Fibroblast of skin of back (primary cell): ENCODE measurements at places on chromosomes 5 and 9.

DNA sequence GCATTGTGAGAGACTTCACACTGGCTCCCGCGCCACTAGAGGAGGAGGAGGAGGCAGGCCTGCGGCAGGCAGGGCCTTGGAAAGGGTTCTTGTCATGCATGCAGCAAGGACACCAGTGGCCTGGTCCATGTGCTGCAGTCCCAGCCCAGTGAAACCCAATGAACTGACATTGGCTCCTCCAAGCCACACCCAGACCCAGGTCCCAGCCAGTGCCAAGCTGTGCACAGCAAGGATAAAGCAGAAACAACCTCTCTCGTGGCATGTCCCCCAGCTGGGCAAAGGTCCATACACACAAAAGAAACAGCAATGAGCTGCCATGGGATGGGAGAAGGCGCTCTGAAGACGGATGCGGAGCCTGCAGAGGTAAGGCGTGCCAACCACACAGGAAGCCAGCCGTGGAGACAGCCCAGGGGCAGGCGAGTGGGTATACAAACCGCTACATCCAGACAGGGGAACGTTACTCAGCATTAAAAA lies 89.2 kb downstream of the SEMA4D start:
- no peak for DNase-seq

- no peak for DNase-seq
These were observed 476.6 kb upstream of the SGCD start for GRCh38 chr5:155850370-155850769.

DNA sequence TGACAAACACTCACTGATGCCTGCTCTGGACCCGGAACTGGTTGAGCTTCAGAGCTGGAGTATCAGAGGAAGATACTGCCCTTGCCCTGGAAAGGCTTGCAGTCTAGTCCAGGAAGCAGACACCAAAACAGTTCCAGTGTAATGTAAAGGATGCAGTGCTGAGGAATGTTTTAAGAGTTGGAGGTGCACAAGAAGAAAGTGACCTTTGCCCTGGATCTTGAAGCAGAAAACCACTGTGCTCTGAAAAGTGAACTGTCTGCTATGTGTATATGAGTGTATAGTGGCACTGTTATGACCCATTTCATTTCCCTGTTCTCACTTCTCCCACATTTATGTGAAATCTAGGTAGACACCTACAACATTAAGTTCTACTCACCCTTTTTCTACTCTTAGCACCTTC lies 2.1 kb downstream of the ZNF346 start:
- DNase-seq, result no peak

DNA sequence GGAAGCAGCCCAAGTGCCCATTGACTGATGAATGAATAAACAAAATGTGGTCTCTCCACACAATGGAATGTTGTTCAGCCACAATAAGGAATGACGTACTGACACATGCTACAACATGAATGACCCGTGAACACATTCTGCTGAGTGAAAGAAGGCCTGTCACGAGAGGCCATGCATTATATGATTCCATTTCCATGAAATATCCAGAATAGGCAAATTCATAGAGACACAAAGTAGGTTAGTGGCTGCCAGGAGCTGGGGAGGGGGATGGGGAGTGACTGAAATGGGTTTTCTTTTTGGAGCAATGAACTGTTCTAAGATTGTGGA lies 41.4 kb downstream of the BICD2 start:
- DNase-seq, result peak; percentile 49

DNA sequence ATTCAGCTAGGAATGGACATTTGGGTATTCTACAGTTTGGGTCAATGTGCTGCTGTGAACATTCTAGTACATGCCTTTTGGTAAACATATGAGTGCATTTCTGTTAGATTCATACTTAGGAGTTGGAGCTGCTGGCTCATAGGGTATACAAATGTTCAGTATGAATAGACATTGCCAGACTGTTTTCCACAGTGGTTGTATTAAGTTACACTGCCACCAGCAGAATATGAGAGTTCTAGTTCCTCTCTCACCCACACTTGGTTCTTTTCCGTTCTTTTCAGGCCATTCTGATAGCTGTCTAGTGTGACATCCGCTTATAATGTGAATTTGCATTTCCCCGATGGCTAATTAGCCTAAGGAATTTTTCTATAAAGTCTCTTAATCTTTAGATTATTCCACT lies 25.0 kb downstream of the STOM start:
- no peak for DNase-seq

DNA sequence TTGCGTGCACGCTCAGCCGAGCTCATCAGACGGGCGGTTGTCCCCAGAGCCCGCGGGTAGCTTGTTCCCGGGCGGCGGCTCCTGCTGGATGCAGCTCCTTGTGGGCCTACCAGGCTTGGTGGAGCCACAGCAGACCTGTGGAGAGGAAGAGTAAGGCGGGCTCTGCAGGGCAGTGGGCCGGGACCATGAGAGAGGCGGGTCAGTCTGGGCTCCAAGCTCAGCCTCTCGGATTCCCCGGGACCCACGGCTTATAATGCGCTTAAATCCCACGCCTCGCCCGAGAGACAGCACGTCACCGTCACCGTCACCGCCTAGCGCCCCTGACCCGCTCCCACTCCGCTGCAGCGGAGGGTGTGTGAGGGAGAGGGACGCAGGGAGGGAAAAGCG lies 1.9 kb upstream of the ANKRD18A start:
- no peak for DNase-seq

GRCh38 chr9:136921718-136922117 lies 22.8 kb downstream of the FBXW5 start:
- DNase-seq, result no peak

DNA sequence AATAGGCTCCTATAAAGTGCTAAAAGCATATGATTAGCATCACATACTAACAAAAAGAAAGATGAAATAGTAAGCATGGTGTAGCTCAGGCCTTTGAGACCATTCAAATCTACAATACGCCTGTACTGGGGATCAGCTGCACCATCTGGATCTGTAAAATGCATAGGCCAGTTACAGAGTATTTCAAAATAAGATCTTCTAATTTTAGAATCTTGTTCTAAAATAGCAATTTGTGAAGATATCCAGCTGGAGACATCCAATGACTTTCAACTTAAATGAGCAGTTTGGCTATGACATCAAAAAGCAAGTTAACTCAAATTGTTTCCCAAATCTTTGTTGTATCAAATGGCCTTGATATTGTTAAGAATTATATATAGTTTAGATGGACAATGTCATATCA lies 386.3 kb downstream of the MRPS30 start:
- DNase-seq, result no peak

DNA sequence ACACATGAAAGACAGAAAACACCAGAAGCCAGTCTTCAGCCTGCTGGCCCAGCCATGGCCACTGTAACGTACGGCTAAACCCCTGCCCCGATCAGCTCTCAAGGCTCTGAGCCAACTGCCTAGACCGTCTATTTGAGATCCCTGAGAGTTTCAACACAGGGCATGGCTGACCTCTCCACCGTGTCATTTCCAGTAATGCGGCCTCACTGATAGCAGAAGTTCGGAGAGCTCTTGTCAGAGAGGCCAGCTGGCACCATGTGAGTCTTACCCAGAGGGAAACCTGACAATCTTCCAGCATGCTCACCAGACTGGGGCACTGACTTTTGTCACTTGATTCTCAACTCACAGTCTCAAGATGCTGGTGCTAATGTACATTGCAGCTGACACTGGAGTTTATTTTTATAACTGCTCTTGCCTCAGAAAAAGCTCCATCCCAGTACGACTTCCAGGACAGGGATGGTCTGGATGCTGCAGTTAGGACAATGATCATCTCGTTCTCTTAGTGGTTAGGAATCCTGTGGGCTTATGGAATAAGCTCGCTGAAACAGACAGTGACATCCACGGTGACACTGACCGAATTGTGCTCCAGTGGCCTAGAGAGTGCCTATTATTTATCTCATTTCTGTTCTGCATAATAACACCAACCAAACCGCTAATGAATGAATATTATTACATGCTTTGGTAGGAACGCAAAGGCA lies 372.7 kb downstream of the ICE1 start:
- DNase-seq, result no peak

DNA sequence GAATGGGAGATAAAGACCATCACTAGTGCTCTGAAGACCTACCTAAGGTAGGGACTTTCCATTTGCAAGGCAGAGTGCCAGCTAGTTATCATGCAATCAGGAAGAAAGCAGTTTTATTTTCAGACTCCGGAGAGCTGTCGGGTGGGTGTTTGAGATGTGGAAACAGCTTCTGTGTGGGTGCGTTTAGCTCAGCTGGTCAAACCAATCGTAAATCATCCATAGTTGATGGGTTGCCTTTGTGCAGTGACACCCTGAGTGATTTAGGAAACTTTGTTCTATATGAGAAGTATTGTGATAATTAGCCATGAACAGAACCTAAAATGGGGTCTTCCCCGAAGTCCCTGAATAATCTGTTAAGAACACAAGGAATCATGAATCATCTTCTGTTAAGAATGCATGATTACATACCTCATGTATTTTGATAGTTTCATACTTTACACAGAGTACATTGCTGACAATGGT lies 284.3 kb downstream of the ARHGAP26 start:
- peak; percentile 67 for DNase-seq
